Activated CD4-positive, alpha-beta T cell treated with anti-CD3 and anti-CD28 coated beads for 1 hour (primary cell): ENCODE measurements at places on chromosomes 12 and 14.
A peak's percentile ranks its signal among the peaks of the same experiment; 100 is the strongest.

DNA sequence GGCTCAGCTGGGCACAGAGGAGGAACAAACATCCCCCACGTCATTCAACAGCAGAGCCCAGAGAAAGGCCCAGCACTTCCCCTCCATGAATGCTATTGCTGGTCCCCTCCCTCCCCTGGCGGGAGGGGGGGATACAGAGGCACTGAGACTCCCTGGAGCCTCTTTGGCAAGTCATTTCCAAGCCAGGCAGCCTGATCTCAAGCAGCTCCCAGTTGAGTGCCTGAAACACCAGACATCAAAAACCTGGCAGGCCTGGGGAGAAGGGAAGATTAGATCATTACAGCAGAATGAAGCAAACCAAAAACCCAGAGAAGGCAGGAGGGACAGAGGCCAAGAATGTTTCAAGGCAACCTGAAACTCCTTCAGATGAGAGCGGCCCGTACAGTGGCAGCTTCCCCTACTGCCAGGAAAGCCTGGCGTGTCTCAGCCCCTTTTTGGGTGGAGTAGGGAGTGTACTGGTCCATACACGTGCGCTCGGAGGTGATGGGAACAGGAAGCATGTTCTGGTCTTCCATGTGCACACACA, 92.1 kb downstream of the LRRC74A start:
- DNase-seq, result no peak

- no peak for DNase-seq
These were observed 123.7 kb downstream of the KIF21A start for GRCh38 chr12:39319180-39319579.

DNA sequence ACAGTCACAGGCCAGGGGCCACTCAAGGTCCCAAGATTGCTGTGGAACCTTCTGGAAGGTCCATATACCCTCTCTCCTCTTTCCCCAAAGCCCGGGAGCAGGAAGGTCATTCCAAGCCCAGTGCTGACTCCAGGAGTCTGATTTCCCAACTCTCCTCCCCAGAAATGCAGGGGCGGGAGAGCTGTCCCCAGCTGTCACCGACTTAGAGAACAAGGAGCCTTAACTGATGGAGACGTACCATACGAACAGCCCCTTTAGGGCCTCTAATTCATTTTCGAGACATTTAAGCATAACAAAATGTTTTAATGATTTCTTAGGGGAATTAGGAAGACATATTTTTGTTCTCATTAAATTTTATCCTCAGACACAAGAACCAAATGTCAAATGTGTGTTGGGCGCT, 99.2 kb downstream of the PHETA1 start:
- DNase-seq, result no peak

GRCh38 chr14:100237735-100238418, 1.1 kb upstream of the YY1 start:
- peak; percentile 26 for DNase-seq

DNA sequence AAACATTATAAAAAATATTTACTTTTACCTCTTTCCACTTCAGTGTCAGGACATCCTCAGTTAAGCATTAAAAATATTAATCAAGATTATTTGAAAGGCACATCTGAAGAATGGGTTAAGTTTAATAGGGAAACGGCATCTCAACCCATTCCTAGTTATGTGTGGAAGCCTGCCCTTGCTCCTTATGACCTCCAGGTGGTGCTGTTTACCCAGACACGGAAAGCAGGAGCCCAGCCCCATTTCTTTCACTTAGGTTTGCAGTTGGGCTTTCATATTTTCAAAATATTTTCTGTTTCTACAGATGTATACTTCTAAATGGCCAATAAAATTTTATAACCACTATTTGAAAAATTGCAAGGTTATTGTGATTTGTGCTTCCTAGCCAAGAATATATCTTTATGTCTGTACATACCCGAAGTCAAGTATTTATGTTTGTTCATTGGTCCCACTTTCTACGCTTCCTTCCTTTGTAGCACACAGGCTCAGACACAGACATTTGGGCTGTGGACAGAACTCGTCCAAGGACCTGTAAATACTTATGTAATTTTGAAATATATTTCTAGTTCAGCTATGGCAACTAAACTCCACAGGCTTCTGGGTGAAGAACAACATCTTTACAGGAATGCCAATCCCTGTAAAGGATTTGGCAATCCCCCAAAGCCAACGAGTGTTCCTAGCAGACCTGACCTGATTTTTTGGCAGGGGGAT, 247.1 kb downstream of the AKAP6 start:
- DNase-seq, result no peak

DNA sequence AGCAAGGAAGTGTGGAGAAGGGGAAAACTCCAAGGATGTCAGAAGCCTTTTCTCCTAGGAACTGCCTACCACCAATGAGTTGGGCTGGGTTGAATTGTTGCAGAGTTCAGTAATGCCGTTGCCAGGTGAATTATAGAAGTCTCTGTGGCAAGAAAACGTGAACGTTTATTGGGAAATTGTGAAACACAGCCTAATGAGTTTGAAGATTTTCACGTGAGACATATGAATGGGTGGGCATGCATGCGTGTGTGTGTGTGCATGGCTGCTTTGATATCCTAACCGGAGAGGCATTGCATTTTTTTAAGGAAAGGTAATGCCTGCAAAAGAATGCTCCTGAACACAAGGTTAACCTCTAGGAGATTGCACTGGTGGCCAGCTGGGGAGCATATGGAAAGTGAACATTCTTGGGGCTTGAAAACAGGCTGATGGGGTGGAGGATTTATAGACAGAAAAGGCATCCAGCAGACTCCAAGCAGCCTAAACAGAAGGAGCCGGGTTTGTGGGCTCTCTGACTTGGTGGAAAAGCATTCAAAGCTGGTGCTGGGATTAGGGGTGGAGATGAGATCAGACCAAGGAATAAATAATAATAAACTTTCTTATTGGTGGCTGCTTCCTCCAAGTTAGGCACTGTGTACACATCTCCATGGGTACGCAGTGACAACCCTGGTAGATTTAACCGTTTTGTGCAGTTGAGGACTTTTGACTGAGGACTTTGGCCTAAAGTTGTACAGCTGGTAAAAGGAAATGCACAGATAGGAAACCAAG, 67.8 kb downstream of the NTF3 start:
- DNase-seq, result no peak

DNA sequence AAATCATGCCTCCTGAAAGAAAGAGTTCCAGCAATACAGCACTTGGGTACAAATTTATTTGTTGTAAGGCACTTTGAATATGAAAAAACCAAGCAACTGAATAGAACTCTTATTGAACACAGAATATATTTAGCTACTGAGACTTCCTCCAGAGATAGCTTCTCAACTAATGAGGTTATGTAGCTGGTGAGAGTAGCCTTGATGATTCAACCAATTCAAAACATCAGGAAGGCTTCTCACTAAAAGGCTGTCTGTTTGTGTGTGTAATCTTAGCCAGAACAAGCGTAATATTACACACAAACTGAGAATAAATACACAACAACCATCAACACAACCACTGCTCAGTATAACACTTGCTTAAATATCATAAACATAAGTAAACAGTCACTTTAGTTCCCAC, 20.4 kb downstream of the EIF2B2 start:
- no peak for DNase-seq

DNA sequence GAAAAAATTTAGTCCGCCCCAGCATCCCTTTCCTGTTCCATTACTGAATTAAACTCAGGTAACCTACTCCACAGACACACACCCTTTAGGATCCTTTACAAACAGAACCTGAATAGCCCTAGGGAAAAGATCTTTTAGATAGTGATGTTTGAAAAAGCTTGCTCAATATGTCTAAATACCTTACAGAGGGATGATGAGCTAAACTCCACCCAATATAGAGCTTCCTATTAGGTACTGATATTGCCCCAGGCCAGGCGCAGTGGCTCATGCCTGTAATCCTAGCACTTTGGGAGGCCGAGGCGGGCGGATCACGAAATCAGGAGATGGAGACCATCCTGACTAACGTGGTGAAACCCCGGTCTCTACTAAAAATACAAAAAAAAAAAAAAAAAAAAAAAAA, 50.1 kb downstream of the FERMT2 start:
- DNase-seq, result no peak

DNA sequence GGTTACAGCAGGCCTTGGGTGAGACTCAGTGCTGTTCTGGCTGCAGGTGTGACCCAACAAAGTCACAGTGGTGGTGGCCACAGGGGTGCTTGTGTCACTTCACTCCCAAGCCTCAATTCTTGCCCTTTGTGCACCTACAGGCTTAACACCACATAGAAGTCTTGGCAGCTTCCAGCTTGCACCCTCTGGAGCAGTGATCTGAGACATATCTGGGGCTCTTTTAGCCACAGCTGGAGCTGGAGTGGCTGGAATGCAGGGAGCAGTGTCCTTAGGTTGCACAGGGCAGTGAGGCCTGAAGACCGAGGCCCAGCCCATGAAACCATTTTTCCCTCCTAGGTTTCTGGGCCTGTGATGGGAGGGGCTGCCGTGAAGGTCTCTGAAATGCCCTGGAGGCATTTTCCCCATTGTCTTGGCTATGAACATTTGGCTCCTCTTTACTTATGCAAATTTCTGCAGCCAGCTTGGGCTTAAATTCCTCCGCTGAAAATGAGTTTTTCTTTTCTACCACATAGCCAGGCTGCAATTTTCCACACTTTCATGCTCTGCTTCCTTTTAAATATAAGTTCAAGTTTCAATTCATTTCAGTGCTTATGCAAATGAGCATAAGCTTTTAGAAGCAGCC, 37.7 kb downstream of the ADAM21 start:
- no peak for DNase-seq

GRCh38 chr14:53147208-53147607, 5.9 kb downstream of the DDHD1 start:
- DNase-seq, result no peak

- no peak for DNase-seq
These were observed 10.0 kb upstream of the CDCA4 start for GRCh38 chr14:105030836-105031396.

- no peak for DNase-seq
These were observed 64.2 kb downstream of the LGR5 start for GRCh38 chr12:71503579-71504391.

DNA sequence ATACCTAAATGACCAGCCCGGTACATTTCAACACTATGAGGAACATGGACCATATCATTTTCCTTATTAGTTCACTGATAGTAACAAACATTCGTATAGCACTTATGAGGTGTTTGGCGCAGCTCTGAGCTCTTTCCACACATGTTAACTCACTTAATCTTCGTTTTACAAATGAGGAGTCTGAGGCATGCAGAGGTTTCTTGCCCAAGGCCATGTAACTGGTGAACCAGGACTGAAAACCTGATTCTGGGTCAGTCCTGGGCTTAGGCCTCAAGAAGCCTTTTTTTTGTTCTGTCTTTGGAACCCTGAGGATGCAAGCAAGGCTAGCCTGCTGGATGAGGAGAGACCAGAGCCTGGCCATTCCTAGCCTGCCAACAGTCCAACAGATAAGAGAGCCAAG, 55.0 kb downstream of the C14orf132 start:
- DNase-seq, result no peak

- DNase-seq, result no peak
These were observed 30.4 kb downstream of the SETD3 start for GRCh38 chr14:99450266-99450665.

DNA sequence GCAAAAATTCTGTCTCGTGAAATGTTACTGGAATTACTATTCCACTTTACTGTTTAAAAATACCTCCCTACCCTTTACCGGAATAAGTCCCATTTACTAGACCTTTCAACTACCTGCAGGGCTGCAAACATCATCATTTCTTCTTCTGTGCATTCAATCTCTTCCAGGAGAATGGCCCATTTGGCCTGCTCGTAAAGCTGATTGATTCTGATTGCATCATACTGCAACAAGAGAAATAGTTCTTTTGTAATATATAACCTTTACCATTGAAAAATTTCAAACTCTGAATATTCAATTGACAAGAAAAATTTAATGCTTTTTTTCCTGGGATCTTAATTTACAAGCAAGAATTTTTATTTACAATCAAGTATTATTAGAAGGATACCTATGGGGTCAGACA, 72.4 kb downstream of the FERMT2 start:
- no peak for DNase-seq

GRCh38 chr12:26696613-26697092, 136.3 kb downstream of the ITPR2 start:
- no peak for DNase-seq

GRCh38 chr14:92472860-92473259, 40.7 kb upstream of the RIN3 start:
- no peak for DNase-seq

GRCh38 chr12:77243345-77243744, 178.0 kb upstream of the E2F7 start:
- DNase-seq, result no peak
